Activated T-helper 1 cell treated with anti-CD3 and anti-CD28 coated beads, Interleukin-2, amount 50 U/mL, for 16 hours (primary cell): ENCODE measurements at places on chromosomes 1 and 21.

GRCh38 chr21:45932922-45933502, 48.6 kb upstream of the COL6A1 start:
- no peak for DNase-seq

- no peak for DNase-seq
Measured at GRCh38 chr1:84504580-84505492, 1.4 kb upstream of the SPATA1 start.

GRCh38 chr1:3540876-3541275, 70.4 kb downstream of the MEGF6 start:
- no peak for DNase-seq

GRCh38 chr1:206797534-206798383, 25.5 kb upstream of the IL10 start:
- DNase-seq = no peak

DNA sequence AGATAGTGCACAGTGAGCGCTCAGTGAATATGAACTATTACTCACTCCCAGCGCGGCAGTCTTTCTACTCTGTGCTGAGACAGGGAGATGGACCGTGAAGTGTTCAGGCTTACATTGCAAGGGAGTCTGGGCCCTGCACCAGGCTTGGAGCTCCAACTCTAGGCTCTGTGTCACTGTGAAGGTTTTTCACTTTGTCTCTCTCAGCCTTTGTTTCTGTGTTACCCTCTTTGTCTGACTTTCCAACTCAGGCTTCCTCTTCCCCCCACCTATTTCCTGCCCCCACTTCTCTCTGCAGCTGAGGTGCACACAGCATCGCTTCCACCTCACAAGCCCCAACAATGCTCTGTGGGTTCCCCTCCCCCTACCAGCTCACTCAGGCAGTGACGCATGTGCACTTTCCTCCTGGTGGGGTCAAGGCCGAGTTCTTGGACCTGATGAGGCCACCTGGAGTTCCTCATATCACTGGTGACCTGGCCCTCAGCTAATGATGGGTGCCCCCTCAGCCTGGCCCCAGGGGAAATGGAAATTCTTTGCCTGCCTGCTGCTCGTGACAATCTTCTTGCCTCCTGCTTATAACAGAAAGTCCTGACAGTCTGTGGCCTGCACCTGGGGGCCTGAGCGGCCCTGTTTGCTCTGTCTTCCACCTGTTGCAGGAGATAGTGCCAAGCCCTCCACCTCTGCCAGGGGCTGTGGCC, 1.1 kb upstream of the LCK start:
- peak; percentile 65 for DNase-seq

DNA sequence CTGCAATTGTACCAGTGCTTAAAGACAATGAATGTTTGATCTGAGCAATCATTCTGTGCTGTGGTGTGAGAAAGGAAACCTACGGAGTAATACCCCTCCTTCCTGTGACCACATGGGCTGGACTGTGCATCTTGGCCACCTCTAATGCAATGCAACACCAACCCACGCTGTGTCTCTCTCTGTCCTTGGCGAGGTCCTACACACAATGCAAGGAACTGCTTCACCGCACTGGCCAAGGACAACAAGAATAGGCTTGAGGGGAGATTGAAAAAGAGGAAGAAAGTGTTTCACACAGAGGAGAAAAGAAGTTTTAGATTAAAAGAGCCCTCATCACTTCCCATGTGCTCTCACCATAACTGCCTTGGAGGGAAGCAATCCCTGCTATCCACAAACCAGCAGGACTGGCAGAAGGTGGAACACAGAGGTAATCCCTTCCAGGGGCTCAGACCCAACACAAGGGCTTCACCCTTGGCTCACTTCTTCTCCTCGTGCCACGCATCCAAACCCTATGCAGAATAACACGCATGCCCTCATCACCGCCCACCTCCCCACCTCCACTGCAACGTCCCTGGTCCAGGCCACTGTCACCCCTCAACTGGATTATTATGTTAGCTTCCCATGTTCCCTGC, 112.5 kb upstream of the ERG start:
- no peak for DNase-seq

GRCh38 chr1:171715813-171716251, 26.0 kb downstream of the VAMP4 start:
- no peak for DNase-seq

DNA sequence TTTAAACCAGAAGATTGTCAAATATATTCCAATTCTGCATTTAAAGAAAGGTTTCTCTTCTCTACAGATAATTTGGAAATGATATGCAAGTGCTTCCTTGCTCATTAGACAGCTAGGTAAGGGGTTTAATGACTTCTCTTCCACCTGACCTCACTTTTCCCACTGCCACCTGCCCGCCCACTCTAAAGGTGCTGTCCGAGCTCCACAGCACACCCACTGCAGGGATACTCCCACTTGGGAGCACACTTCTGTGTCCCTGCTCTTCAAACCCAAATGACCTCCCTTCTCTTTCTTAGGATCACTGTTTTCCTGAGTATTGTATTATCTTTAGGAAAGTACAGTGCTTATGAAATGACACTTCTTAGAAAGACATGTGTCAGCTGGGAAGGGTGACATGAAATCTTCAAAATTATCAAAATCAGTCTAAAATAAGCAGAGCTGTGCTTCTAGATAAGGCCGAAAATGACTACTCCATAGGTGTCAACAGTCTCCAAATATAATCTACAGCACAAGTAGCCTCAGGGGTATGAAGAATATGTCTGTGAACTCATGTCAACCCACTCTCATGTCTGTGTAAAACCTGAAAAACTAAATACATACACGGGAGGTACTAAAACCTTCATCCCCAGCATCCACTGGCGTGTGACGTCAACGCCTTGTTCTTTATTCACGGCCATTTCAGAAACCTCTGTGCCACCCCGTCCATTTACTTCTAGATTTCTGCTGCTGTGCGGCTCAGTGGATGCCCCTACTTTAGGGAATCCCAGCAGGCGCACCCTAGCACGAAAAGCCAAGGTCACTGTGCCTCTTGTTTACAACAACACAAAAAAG, 71.0 kb downstream of the SLC45A1 start:
- DNase-seq = no peak

DNA sequence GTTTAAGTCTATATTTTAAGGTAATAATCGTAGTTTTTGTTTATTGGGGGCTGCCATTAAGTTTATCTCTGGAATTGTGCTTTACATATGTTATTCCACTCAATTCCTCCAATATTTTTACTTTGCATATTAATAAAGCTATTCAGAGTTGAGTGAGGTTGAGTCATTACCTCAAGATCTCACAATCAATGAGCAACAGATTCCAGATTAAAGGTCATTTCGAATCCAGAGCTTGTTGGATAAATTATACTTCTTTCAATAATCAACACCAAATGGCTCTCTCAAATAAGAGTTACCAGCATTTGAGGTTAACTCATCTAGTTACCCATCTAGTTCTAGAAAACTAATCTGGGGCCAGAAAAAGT, 16.7 kb downstream of the RGS4 start:
- no peak for DNase-seq

- DNase-seq = no peak
Measured at GRCh38 chr1:178694923-178695525, 30.0 kb upstream of the RALGPS2 start.

- DNase-seq = no peak
Measured at GRCh38 chr1:236143104-236143948, 987 bp downstream of the GPR137B start.

- no peak for DNase-seq
Measured at GRCh38 chr1:7288992-7289391, 482.1 kb upstream of the VAMP3 start.

- DNase-seq = no peak
Measured at GRCh38 chr1:75672528-75673393, 51.7 kb upstream of the ACADM start.

DNA sequence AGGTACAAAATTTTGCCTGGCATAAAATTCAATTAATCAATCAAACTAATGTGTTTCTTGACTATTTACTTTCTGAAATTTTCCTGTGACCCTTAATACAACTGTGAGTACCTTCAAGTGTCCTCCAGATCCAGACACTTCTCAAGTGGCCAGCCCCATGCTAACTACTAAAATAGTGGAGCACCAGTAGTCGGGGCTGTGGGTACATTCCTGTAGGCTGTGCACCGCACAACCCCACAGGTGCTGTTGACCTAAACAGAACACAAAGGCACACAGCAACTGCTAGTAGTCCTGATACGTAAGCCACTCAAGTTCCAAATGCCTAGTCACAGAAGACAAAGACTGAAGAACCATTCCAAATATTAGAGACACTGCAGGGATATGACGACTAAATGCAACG, 36.6 kb downstream of the TMEM50B start:
- no peak for DNase-seq

GRCh38 chr21:44967082-44968047, 27.5 kb downstream of the SLX9 start:
- no peak for DNase-seq

GRCh38 chr1:5822726-5823125, 169.5 kb downstream of the NPHP4 start:
- no peak for DNase-seq

DNA sequence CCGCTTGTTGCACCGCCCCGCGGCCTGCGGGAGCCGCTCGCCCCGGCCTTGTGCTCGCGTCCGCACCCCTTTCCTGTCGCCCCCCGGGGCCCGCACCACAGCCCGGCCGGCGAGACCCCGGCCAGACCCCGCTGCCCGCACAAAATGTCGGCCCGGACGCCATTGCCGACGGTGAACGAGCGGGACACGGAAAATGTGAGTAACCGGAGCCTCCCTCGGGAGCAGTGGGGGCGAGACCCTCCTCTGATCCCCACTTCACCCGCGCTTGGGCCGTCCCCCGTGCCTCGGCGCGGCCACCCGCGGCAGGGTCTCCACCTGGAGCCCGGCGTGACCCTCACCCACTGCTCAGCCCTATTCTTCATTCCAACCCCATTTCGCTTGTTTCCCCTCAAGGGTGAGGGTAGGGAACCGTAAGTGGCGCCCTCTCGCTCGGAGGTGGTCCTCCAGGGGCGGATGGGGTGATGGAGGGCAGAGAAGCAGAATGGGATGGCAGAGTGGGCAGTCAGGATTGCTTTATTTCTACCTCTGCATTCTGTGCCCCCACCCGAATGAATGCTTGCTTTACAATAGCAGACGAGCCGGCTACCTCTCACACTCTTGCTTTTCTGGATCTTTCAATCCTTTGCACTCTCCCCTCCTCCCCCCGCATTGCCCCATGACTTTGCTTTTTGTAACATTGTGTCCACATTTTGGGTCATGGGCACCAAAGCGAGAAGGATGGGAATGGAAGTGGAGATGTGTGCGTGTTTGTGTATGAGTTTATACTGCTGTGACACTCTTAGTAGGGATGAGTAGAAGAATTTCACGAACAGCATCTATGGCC, 954 bp downstream of the MARK1 start:
- DNase-seq = no peak

GRCh38 chr21:41168391-41169257, 664 bp downstream of the BACE2 start:
- DNase-seq = no peak

GRCh38 chr1:174519844-174520243, 72.1 kb downstream of the GPR52 start:
- DNase-seq = no peak

- peak; percentile 93 for DNase-seq
Measured at GRCh38 chr21:33915368-33916199, at the start of gene ATP5PO. Gene ATP5PO (minus strand): TSS chr21:33915804. CDS start chr21:33915763, 41 bp downstream.

GRCh38 chr1:9044236-9044635, 18.0 kb upstream of the SLC2A7 start:
- DNase-seq = no peak

GRCh38 chr1:199057322-199057721, 418.5 kb downstream of the PTPRC start:
- no peak for DNase-seq
